ENCODE measurements at places on chromosomes 3 and 15.
A peak's percentile ranks its signal among the peaks of the same experiment; 100 is the strongest.

GRCh38 chr3:143731320-143731719, 116.9 kb downstream of the SLC9A9 start:
- no peak for DNase-seq

DNA sequence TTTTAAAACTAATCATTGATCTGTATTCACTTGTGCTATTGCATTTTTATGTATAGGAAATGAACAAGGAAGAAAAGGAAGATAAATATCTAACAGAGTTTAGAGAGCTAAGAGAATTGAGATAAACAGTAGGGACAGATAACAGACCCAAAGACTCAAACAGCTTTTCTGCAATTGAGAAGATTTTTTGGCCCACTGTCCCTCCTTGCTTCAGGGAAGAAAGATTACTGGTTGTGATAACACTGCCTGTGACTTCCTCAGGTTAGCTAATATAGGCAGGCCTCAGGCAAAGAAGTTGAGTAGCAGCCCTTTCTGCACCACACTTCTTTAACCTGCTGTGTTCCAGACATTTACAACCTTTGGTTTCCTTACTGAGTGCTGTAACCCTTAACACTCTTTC, 2.7 kb upstream of the COX17 start:
- DNase-seq, result no peak

DNA sequence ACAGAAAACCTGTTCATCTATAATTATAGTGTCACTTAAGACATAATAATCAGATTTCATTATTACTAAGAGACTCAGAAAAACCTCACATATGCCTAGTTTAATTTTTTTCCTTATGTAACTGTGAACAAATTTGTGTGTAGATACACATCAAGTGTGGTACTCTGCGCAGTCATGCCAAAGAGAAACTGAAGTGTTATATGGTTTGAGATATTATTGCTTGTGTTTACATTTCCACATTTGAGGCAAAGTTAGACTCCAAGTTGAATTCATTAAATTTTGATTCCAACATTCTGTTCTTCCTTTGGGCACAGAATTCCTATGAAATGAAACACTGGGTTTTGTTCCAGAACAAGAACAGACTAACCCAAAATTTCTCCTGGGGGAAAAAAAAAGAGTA, 2.2 kb downstream of the MBNL1 start:
- no peak for DNase-seq

- no peak for DNase-seq
Measured at GRCh38 chr3:175413926-175414325, 554.8 kb downstream of the NAALADL2 start.

GRCh38 chr3:25156626-25157025, 271.4 kb upstream of the RARB start:
- no peak for DNase-seq

DNA sequence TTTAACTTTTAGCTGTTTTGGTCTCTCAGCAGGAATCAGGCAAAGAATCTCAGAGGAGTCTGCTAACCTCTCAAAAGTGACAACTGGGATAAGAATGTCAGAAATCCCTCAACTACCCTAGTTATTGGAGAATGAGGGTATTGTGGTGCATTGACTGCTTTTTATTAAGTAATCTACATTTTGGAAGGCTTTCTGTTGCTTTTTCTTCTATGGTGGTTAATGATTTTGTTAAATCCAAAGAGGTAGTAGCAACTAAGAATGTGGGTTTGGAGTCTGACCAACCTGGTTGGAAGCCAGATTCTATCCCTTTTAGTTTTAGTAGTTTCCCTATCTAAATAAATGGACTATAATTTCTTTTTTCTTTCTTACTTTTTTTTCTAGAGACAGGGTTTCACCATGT, 94.7 kb upstream of the RNF7 start:
- no peak for DNase-seq

- peak; percentile 12 for DNase-seq
Measured at GRCh38 chr15:100120111-100120510, 221.7 kb downstream of the ADAMTS17 start.

- DNase-seq, result no peak
Measured at GRCh38 chr15:71262599-71262998, 147.3 kb downstream of the THSD4 start.

- peak; percentile 73 for DNase-seq
Measured at GRCh38 chr3:148211725-148212124, 486.0 kb upstream of the AGTR1 start.
